ENCODE measurements at places on chromosomes 2 and 18. TPM values are rescaled to one million over a fixed set of nuclear protein-coding genes. Genes with fewer than 3 reads are reported as not detected.

Gene ST8SIA5
- polyA plus RNA-seq: 0.61 TPM

Gene FOXD4L1
- polyA plus RNA-seq: 0.17 TPM

Gene TCF23
- polyA plus RNA-seq: 0.62 TPM

Gene TTN
- polyA plus RNA-seq: 1.4 TPM

Gene CCDC148
- 6.7 TPM for polyA plus RNA-seq

Gene AQP12B
- 1.4 TPM for polyA plus RNA-seq

Gene MYO1B
- polyA plus RNA-seq: 122 TPM

Gene TXNL1
- 117 TPM for polyA plus RNA-seq

Gene DYNAP
- not detected for polyA plus RNA-seq

Gene CD207
- 0.07 TPM for polyA plus RNA-seq

Gene LYPD1
- polyA plus RNA-seq: 86.8 TPM

Gene RNASEH1
- 17.2 TPM for polyA plus RNA-seq

Gene CD226
- polyA plus RNA-seq: 3.3 TPM

Gene REG3A
- polyA plus RNA-seq: not detected

Gene IL1RL1
- 0.58 TPM for polyA plus RNA-seq

Gene TCF4
- 67.7 TPM for polyA plus RNA-seq

Gene CFC1
- polyA plus RNA-seq: not detected

Gene HOXD13
- 0.14 TPM for polyA plus RNA-seq

Gene RIOK3
- 73.8 TPM for polyA plus RNA-seq

Gene RPL31
- polyA plus RNA-seq: 3,234 TPM

Gene PAIP2B
- 20.8 TPM for polyA plus RNA-seq

Gene ERICH2
- 2.2 TPM for polyA plus RNA-seq

Gene CXCR4
- polyA plus RNA-seq: 57.8 TPM

Gene SERPINB3
- 0.12 TPM for polyA plus RNA-seq

Gene FAM110C
- polyA plus RNA-seq: 8.3 TPM

Gene COLEC12
- polyA plus RNA-seq: 30.4 TPM

Gene PLEK
- polyA plus RNA-seq: 7.4 TPM

Data from right renal cortex interstitium (tissue), 3 donors.